Hypothalamus (tissue), 51 donors: ENCODE measurements at places on chromosomes 7 and 10.

DNA sequence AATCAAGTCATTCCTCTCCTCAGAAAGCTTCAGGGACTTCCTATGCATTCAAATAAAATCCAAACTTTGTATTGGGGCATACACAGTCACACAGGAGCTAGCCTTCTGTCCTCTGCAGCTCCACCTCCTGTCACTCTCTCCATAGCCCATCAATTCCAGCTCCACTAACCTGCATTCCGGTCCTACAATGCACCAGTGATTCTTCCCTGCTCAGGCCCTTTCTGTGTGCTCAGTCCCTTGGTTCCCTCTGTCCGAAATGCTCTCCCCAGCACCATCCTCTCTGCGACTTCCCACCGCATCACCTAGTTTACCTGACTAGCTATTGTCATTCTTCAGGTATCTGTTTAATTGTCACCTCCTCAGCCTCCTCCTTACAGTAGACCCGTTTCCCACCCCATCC, 26.4 kb upstream of the YAE1 start:
- no peak for DNase-seq

- no peak for DNase-seq
Measured at GRCh38 chr7:38310591-38311101, 37.2 kb upstream of the TARP start.

DNA sequence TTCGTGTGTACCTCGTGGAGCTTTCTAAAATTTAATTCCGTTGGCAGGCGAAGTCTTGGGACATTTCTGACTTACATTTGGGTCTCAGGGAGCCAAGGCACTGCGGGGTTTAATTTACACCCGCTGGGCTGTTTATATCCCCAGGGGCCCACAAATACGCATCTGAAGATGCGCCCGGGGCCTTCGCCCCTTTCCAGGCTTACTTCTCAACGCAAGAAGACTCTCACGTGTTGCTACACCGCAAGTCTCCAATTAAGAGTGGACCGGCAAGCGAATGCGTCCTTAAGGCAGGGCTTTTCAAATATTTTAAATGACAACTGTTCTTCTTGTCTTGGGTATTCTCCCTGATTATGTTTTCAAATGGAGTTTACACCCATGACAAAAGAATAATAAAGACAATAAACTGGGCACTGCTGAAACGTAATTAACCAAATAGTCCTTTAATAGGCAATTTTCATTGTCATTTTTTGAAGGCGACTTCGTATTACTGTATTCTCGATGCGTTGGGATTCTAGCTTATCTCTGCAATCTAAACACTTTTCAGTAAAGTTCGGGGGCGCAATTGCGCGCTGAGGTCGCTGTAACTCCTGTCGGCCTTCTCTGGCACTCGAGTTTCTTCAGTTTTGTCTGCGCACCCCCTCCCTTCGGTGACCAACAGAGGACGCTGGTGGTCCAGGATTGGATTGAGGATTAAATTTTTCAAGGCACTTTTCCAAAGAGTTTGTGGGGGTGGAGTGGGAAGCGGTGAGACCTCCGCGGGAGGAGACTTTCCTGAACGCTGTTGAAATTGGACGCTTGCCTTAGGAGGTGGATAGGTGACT, 837 bp upstream of the IGFBP3 start:
- DNase-seq: no peak

GRCh38 chr7:42479816-42480633, 243.0 kb upstream of the GLI3 start:
- DNase-seq: no peak

DNA sequence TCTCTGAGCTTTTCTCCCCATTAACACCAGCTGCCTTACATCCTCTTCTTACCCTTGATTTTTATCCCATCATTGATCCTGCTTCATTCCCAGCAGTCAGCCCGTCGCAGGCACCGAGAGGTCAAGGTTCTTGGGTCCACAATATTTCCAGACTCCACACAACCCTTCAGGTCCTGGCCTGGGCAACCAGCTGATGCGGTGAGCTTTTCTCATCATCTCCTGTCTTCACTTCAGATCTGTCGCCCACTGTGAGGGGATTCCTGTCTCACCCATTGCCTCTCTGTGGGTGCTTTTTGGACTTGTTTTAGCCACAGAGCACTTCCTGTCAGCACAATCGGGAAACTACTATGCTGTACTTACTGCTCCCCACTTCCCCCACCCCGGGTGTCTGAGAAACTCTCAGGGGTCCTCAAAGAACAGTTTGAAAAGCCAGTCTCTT, 8.4 kb upstream of the PVRIG start:
- DNase-seq: no peak

DNA sequence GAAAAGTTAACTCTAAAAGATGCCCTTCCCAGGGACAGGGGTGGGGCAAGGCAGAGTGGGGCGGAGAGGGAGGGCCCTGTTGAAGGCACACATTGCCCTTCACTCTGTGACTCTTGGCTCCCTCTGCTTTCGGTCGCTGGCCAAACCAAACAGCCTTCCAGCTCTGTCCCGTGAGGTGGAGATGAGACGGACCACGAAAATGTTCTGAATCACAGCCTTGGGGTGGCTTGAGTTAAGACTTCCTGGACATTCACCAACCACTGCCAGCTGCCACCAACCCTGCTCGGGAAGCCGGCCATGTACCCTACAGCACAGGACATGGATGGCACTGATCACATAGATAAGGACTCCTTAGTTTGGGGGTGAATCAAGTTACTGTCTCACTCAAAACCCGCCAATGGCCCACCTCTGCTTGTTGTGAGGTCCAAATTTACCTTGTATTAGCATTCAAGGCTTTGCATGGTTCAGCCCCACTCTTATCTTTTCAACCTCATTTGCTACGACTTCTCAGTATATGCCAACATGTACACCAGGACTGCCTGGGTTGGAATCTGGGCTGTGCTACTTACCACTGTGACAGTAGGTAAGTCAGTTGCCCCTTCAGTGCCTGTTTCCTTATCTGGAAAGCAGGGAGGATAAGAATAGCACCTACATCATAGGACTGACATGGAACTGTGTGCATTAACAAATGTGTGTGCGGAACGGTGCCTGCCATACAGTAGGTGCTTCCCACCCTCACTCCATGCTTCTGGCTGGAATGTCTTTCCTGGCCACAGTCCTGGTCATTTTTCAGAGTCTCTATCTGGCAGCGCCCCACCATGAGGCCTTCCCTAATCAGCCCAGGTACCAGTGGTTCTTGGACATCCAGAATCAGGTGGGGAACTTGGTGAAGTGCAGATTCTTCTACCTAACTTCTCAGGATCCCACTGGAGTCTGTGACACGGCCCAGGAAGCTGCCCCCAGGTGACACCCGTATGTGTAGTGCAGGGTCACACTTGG, 28.0 kb downstream of the ITPRIP start:
- DNase-seq: no peak
